ENCODE measurements at places on chromosomes 3 and 15. TPM values are rescaled to one million over a fixed set of nuclear protein-coding genes. Genes with fewer than 3 reads are reported as not detected.
A peak's percentile ranks its signal among the peaks of the same experiment; 100 is the strongest.

Gene ARHGEF26
- 6.2 TPM for total RNA-seq

DNA sequence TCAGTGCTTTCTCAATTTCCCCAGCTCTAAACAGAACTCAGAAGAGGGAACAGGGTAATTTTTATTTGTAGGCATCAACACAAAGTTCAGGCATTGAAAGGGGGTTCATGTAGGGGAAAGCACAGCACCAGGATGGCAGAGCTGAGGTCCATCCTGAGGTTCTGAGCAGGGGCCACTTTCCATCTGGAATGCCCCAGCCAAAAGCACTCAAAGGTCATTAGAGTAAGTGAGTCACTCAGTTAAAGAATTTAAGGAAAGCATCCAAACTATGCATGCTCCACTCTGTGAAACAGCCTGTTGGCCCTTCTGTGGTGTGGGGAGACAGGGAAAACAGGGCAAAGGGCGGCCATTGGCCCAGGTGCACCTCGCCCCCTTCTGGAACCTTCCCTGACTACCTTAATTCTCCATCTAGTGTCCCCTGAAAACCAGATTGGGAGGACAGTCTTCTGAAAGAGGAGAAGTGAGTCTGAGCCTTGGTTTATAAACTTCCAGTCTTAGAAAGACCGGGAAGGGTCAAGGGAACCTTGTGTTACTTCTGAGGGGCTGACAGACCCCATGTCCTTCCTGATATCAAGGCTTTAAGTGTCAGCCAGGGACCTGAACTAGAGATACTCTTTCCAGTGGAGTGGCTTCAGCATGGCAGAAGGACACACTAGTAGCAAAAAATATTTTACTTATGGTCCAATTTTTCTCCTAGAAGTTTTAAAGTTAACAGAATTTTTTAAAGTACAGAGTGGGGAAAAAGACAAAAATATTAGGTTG is 133.3 kb downstream of the MYLK start:
- no peak overlapping the region for H3K4me3 ChIP-seq
- DNase-seq: no peak
- H3K36me3 ChIP-seq: no peaks in the 10 kb centered on the region
- no peaks in the 10 kb centered on the region for H3K27me3 ChIP-seq
- H3K4me1 ChIP-seq: peaks cover 9% of the 10 kb centered on the region
- peak overlapping the region; percentile 71 for H3K27ac ChIP-seq

DNA sequence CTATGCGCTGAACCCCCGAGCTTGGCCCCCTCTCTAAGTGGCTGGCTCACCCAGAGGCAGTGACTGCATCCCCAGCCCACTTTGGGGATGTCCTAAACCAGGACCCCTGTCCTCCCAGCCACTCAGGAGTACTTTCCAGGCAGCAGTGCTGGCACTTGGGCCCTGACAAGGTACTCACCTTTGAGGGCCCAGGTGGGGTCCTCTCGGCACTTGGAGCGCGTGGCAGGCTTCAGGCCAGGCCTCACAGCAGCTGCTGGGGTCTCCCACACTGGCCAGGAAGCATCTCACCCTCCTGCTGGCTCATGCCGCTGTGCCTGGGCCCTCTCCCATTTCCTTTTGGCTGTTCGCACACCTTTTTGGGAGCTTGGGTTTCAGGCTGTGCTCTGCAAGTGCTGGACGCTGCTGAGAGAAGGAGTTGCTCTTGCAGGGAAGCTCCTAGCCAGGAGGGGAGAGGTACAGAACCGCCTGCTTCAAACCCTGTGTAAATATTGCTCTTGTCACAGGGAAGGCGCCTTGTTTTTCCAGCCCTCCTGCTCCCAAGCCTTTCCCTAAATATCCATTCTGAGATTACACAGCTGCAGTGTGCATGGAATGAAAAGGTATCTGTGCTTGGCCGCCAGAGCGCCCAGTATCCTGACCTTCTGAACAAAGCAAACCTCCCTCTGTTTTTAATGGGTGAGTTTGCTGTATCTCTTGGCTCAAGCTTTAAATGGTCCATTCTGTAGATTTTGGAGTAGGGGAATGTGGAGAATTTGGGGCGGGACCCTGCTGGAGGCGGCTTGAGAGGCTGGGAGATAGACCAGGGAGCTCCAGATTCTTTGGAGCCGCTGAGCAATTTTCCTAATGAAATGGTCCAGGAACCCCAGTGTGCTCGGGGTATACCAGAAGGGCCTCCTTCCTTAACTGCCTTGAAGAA is 45.6 kb downstream of the DNASE1L3 start:
- H3K27me3 ChIP-seq: no peaks in the 10 kb centered on the region
- peaks cover 45% of the 10 kb centered on the region for H3K36me3 ChIP-seq
- H3K27ac ChIP-seq: peak overlapping the region; percentile 79
- DNase-seq: no peak
- no peak overlapping the region for H3K4me3 ChIP-seq

Gene EPHA3
- total RNA-seq: 4.2 TPM

Gene MGLL
- 2.4 TPM for total RNA-seq

DNA sequence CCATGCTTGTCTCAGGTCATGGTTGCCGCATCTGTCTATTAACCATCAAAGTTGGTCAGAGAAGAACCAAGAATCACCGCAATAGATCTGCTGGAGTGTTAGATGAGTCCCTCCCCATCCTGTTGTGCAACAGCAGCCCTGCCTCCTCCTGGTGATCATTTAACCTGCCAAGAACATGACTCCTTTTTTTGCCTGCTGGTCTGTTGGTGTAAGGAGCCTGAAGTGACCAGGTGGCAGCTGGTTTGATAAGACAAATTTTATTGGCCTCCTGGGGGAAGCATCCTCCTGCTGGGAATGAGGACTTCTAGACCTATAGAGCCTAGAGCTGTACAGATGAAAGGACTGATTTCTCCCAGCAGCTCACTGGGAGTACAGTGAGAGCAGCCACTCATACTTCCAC is 43.5 kb upstream of the RAF1 start:
- no peak overlapping the region for H3K4me3 ChIP-seq
- no peaks in the 10 kb centered on the region for H3K27me3 ChIP-seq
- no peaks in the 10 kb centered on the region for H3K36me3 ChIP-seq
- H3K4me1 ChIP-seq: peaks cover 5% of the 10 kb centered on the region
- DNase-seq: no peak

DNA sequence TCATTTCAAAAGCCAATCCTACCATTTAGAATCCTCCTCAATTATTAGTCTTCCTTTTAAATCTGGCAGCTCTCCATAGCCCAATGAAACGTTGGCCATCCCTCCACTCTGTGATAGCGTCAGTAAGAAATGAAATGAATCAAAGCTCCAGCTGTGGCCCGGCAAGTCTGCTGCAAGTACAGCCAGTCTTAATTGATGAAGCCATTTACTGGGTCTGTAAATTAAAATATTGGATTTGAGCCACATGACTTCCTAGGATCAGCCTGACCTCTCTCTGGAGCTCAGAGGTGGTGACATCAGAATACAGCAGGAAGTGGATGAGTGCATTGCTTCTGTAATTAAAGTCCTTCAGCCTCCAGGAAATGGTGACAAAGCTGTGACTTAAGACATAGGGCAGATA is 347.0 kb upstream of the LMCD1 start:
- H3K36me3 ChIP-seq: no peaks in the 10 kb centered on the region
- H3K27ac ChIP-seq: no peak overlapping the region
- no peak for DNase-seq
- H3K4me1 ChIP-seq: no peaks in the 10 kb centered on the region

DNA sequence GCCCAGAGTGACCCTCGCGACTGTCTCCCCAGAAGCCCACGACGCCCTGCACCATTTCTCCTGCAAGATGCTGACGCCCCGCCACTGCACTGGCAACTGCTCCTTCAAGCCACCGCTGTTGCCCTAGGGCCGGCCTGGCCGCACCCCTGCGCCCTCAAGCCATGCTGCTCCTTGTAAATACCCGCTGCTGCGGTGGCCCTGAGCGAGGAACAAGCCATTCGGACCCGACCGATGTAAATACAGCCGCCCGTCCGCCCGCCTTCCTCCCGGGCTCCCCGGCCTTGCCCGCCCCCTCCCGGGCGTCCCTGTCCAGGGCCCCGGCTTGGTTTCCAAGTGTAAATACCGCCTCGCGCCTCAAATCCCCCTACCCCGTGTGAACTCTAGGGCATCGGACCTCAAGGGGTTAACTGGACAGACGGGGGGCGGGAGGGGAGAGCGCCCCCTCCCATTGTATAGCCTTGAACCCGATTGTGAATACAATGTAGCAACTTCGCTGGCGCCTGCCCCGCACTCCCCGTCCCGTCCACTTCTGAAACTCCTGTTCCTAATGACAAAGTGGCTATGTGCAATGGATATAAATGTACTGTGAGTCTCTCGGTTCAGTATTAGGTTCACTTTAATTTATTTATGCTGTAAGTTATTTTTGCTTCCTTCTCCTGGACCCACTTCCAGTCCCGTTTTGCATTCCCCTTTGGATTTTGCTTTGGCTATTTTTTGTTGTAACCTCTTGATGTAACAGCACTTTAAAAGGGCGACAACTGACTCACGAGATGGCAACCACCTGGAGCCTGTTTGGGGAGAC is 5.9 kb downstream of the RNU6-1 start:
- no peak for DNase-seq
- no peaks in the 10 kb centered on the region for H3K36me3 ChIP-seq
- peaks cover 82% of the 10 kb centered on the region for H3K27me3 ChIP-seq
- peak overlapping the region; percentile 67 for H3K4me3 ChIP-seq

- no peaks in the 10 kb centered on the region for H3K4me1 ChIP-seq
- H3K27me3 ChIP-seq: no peaks in the 10 kb centered on the region
- H3K4me3 ChIP-seq: no peak overlapping the region
- H3K27ac ChIP-seq: no peak overlapping the region
- peaks cover 68% of the 10 kb centered on the region for H3K36me3 ChIP-seq
These were observed 36.8 kb downstream of the MTMR10 start for GRCh38 chr15:30954674-30955073.

DNA sequence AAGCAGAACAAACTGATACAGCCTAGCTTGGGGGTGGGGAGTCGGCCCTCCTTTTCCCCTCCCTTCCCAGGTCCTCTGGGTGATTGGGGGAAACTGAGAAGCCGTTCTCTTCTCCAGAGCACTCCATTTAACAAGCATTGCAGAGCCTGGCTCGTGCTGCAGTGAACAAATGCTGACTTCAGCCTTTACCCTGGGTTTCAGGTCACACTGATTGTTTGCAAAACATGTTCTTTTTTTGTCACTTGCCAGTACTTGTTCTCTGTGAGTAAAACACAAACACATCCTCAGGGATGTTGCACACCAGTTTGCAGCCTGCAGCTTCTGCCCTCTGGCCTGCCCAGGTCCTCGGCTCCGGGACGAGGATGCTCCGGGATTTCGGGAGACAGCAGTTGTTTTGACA is 132.8 kb downstream of the PGPEP1L start:
- H3K27ac ChIP-seq: no peak overlapping the region
- peaks cover 6% of the 10 kb centered on the region for H3K36me3 ChIP-seq
- H3K4me1 ChIP-seq: peaks cover 44% of the 10 kb centered on the region
- H3K27me3 ChIP-seq: no peaks in the 10 kb centered on the region

Gene P3H2
- 14.8 TPM for total RNA-seq

Gene GOLGA8T
- 0.51 TPM for total RNA-seq

Data from mesothelial cell of epicardium (in vitro differentiated cells).